ENCODE measurements at places on chromosomes 1 and 21.

GRCh38 chr1:109354929-109355328, 42.8 kb downstream of the SORT1 start:
- DNase-seq = no peak

DNA sequence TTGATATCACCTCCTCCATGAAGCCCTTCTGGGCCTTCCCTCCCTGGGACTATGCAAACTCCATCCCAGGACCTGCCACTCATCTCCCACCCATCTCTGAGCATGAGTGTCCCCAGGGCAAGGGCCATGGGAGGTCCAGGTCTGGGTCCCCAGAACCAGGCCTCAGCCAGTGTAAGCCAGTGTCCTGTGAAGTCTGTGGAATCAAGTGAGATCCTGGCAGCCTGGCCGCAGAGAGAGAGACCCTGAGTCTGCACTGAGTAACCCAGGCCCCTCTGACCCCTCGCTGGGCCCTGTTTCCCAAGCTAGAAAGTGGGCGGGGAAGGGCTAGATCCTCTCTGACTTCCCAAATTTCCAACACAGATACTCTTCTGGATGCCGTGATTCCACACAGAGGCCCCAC, 132.7 kb downstream of the DMRTB1 start:
- DNase-seq = no peak

DNA sequence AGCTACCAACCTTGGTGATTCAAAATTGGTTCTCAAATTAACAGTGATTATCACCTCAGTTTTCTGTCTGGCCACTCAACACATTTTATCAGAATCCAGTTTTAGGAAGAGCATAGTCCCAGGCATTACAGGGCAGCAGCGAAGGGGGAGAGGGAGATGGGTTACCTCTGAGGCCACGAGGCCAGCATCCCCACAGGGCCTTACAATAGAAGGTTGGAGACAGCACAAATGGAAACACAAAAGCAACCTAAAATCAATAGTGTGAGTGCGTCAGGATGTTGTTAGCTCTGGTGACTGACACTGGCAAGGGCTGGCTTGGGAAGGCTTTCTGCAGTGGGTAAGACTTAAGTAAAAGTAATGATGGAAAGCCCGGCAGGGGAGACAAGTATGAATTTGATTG, 79.5 kb downstream of the JAK1 start:
- DNase-seq = no peak

GRCh38 chr1:5845376-5845775, 146.8 kb downstream of the NPHP4 start:
- DNase-seq = no peak

DNA sequence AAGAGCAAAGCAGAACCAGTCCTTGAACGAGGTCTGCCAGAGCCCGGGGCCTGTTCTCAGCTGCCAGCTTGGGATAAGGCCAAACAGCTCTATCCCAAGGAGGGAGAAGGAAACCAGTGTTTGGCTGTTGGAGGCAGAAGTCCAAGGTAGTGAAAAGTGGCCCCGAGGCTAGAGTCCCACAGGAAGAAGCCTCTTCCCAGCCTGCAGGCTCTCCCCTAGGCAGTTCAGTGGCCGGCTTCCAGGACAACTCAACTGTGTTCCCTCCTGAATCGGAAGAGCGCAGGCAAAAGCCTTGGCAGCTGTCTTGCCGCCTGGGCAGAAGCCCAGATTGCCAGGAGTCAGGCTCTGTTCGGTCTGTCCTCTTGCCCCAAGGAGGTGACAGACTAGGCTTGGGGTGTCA, 19.3 kb downstream of the QSOX1 start:
- no peak for DNase-seq

- DNase-seq = no peak
These were observed 11.5 kb upstream of the VASH2 start for GRCh38 chr1:212938846-212939245.

DNA sequence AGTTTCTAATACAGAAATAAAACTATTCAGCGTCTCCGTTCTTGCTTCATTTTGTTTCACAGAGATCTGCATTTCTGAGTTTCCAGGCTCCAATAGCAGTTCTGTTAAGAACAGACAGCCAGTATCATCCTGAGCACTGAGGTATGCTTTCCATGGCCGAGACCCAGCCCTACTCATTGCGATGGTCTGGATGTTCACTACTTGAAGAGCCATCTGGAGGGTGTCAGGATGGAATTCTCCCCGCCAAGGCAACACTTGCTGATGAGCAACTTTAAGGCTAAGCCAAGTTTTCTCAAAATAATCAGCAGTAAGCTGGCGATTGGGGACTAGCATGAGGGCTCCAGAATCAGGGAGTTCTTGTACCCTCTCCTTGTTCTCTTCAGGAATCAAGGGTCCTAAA, 7.7 kb upstream of the BCL2L15 start:
- DNase-seq = no peak

DNA sequence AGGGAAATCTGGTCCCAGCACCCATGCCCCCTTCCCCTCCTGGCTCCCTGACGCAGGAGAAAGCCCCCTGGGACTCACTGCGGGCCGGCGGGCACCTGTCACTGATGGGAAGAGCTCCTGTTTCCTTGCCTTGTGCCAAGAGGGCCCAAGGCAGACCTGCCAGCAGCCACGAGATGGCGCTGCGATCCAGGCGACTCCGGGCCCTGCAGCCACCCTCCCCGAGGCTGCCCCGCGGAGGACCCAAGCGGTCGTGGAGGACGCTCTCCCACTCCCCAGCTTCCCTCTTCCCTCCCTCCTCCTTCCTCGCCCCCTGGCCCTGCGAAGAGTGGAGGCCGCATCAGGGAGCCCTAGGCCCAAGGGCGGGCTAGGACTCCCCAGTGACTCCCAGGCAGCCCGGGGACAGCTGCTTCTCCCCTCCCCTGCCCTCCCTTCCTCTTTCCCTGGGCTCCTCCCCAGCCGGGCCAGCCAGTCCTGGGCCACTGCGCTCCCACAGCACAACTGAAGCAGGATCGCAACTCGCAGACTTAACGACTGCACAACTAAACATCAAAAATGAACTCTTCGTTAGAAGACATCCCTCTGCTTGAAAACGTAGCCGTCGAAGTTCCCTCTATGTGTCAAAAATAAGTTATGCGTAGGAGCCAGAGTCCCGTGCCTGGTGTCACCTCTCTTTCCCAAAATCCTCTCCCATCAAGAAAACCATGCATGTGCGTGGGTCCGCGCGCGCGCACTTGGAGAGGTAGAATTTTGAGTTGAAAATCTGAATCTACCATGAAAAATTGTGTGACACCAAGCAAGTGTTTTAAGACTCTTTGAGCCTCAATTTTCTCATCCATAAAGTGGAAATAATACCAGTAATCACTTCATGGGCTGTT, 34.2 kb downstream of the BATF3 start:
- DNase-seq = peak; percentile 76

GRCh38 chr1:15923241-15923640, 52.7 kb downstream of the ZBTB17 start:
- peak; percentile 73 for DNase-seq
